ENCODE measurements at places on chromosomes 16 and 17.
A peak's percentile ranks its signal among the peaks of the same experiment; 100 is the strongest.

- DNase-seq: no peak
Measured at GRCh38 chr16:88678224-88678979, 7.9 kb downstream of the SNAI3 start.

- no peak for DNase-seq
Measured at GRCh38 chr16:86129541-86129940, 230.6 kb downstream of the IRF8 start.

- no peak for DNase-seq
Measured at GRCh38 chr16:81066681-81067080, 10.4 kb downstream of the C16orf46 start.

DNA sequence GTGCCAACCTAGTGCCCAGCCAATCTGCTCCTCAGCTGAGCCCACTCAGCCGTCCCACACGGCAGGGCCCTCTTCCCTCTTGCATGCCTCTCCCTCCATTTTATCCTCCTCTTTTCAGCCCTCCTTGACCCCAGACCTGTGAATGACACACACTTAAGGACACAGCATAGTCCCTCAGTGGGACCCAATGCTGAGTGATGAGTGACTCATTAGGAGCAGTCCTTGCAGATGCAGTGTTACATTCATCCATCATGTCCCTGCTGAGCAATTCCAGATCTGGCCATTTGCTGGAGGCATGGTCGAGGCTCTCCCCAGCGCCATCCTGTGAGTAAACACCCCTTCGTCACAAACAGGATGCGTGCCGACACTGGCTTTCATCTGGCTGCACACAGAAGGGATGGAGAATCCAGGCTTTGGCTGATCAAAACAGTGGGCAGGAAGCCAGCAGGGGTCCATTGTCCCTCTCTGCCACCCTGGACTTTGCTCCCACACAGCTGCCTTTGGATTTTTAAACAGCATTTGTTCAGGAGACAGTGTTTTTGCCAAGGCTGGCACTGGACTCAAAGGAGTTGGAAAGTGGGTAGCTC lies 122.6 kb downstream of the AXIN2 start:
- no peak for DNase-seq

DNA sequence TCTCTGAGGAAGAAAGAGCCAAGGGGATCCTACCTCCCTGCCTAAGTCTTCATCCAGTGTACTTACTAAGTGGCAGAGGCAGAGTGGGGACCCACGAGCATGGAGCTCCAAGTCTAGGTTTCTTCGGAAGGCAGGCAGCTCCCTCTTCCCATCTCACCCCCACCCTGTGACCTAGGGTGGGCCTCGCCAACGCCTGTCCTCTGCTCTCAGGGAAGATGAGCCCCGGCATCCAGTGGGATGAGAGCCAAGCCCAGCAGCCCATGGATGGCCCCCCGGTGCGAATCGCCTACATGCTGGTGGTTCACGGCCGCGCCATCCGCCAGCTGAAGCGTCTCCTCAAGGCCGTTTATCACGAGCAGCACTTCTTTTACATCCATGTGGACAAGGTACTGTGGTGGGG lies 8.3 kb downstream of the XYLT2 start:
- no peak for DNase-seq

- DNase-seq: no peak
Measured at GRCh38 chr17:82938486-82938872, 98.7 kb upstream of the ZNF750 start.

GRCh38 chr16:82425661-82426060 lies 201.1 kb upstream of the CDH13 start:
- DNase-seq: no peak

- peak; percentile 57 for DNase-seq
Measured at GRCh38 chr17:6435968-6436367, 1.0 kb upstream of the AIPL1 start.

DNA sequence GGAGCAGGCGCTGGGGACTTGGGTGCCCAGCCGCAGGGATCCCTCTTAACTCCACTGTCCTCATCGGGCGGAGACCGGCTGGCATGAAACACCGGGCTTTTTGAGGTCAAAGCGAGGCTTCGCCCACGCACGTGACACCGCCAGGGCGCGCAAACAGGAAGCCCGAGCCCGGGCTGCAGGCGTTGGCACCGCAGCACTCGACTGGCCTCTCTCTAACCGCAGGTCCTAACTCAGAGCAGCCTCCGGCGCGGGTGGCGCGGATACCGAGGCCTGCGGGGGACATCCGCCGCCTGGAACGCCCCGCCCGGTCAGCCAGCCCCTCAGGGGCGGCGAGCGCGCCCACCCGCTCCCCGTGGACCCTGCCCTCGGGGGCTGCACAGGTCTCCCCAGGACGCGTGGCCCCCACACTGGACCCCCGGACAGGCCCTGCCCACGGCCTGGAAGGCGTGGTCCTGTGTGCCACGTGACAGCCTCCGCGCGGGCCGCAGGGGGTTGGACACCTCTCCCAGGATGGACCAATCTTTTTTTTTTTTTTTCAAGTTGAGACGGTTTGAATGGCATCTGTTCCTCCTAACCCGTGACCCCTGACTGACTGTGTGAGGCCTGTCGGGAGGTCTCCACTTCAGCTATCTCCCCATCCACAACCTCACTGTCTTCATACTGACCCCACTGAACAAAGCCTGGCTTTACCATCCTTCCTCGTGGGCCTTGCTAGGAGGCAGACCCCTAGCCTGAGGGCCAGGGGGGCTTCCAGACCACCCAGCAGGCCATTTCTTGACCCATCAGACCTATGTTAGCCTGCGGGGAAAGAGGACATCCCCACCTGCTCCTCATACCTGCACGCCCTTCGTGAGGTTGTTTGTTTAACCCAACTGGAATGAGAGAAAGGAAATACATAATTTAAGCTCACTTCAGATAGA lies 8.4 kb upstream of the SLC47A2 start:
- no peak for DNase-seq

GRCh38 chr17:27384726-27385125 lies 71.5 kb upstream of the KSR1 start:
- peak; percentile 59 for DNase-seq

GRCh38 chr17:50766222-50767023 lies 895 bp downstream of the ANKRD40CL start:
- no peak for DNase-seq

GRCh38 chr17:35171834-35172233 lies 22.4 kb downstream of the SLC35G3 start:
- no peak for DNase-seq

- peak; percentile 30 for DNase-seq
Measured at GRCh38 chr17:64200080-64201032, 62.7 kb downstream of the TEX2 start.

DNA sequence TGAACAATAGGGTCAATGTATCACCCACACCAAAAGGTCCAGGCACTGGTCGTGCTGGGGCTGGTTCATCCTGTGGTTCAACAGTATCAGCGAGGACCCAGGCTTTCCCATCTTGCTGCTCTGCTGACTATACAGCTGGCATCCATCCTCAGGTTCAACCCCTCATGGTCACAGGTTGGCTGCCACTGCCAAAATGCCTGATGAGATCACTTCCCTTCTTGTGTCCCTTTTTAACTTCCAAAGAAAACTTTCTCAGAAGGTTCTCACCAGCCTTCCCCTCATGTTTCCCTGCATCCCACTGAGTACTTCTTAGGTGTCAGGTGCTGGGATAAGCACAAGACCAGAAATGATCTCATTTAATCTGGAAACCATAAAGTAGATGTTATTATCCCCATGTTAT lies 25.7 kb downstream of the CLEC16A start:
- peak; percentile 70 for DNase-seq

GRCh38 chr17:65542610-65543009 lies 18.8 kb downstream of the AXIN2 start:
- DNase-seq: no peak

DNA sequence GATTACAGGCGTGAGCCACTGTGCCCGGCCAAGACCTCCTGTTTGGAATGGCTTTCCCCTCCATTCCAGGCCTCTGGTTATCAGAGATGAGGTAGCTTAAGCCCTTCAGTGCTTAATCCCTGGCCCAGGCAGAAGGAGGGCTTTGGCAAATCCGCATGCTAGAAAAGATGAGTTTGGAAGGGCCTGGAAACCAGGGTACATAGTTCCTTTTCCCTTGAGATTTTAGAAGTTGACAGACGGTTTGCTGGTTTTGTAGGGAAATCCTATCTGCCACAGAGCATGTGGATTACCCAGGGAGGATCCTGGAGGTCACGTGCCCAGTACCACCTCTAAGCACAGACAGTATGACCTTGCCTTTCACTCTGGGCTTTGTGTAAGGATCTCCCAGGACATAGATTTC lies 114.7 kb upstream of the CACNG3 start:
- DNase-seq: no peak

- DNase-seq: peak; percentile 35
Measured at GRCh38 chr17:38510421-38511149, 82.3 kb downstream of the ARHGAP23 start.

DNA sequence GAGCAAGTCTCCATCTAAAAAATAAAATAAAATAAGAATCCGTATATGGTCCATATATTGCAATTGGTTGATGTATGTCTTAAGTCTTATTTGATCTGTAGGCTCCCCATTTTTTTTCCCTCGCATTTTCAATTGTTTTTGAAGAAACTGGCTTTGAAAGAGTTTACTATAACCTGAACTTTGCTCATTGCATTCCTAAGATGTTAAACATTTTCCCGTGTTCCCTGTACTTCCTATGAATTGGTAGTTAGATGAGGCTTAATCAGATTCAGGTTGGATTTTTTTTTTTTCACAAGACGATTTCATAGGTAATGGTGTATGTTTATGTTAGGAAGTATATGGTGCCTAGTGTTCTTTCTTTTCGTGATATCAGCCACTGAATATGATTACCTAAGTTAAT lies 3.3 kb downstream of the LRRC36 start:
- DNase-seq: no peak

- DNase-seq: no peak
Measured at GRCh38 chr17:74372426-74372825, 5.1 kb downstream of the GPR142 start.

- DNase-seq: peak; percentile 36
Measured at GRCh38 chr16:29962344-29962994, 590 bp downstream of the TMEM219 start.

DNA sequence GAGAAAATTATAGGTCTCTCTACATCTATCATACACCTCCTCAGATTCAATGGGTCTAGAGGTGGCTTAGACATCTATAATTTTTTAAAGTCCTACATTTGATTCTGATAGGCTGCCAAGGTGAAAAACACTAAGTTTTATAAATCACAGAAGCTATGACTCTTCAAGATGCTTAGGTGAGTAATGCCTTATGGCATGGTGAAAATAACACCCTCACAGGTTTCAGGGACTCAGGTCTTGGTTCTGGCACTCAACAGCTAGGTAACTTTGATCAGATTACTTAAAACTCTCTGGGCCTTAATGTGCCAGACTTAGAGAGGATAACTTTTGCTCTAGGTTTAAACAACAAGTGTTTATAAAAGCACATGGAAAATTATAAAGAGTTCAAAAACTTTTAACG lies 2.0 kb upstream of the COX10 start:
- no peak for DNase-seq

GRCh38 chr17:4658478-4659305 lies 17.2 kb upstream of the ALOX15 start:
- peak; percentile 24 for DNase-seq

GRCh38 chr17:70498631-70499030 lies 329.3 kb downstream of the KCNJ2 start:
- DNase-seq: no peak

DNA sequence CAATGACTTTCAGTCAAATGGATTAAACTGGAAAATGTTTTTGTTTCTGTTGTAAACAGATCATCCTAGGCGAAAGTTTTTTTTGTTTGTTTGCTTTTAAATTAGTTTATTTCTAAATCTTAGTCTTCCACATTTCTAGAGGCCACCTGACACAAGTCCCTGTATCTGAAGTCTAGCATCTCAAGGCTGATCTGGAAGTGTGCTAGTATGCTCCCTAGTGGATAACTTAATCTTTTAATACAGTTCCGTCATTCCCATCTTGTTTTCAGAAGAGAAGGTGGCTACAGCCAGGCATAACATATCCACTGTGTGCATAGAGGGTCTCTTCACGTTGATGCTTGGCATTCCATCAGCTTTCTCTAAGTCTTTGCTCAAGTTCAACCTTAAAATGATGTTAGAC lies 7.6 kb downstream of the IFT20 start:
- peak; percentile 24 for DNase-seq

DNA sequence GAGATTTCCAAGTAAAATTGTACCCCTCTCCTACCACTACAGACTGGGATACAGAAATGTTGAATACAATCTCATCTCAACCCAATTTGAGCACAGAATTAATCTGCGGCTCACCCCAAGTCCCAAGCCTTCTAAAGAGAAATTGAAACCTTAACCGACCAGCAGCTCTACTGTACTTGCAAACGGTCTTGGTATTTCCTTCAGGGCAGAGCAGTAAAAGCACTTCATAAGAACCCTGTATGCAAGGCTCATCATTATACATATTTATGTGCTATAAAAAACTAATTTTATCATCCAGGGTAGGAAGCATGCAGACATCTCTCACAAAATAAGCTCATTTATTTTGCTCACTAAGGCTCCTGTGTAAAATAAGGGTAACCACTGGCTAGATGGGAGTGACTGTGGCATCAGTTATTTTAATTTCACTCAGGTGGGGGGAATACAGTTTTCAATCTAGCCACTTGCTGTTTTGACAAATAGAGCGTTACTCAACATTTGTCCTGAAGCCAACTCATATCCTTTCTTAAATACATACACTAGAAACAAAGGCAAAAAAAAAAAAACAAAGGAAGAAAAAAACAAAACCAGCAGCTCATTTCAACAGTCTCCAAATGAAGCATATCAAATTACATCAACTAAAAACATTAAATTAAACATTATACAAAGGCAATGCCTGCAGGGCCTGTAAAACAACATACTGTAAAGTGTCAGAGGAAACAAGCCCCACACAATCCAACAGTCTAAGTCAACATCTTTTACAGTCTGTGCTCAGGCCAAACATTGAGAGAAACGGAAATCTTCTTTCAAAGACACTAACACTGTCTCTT lies 65.0 kb downstream of the PARN start:
- peak; percentile 32 for DNase-seq

- DNase-seq: no peak
Measured at GRCh38 chr16:85293904-85294642, 181.8 kb upstream of the CIBAR2 start.

DNA sequence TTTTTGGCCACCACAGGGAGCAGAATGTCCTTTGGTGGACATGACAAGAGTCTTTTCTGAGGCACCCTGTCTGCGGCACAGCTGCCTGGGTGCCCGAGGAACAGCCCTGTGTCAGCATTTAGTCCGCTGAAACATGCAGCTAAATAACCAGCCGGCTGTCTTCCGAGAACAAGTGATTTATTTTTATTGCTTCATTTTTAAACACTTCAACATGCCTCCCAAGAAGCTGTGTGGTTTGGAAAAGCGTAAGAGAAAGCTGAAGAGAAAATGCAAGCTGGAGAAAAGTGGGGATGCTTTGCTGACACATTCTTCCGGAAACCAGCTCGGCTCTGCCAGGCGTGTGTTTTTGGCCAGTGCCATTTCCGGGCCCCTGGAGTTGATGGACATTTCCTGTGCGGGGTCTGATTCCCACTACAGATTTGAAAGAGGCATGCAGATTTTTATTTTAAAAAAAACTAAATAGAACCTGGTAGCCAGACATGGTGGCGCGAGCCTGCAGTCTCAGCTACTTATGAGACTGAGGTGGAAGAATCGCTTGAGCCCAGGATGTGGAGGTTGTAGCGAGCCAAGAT lies 94.7 kb downstream of the SEC14L1 start:
- peak; percentile 90 for DNase-seq

- no peak for DNase-seq
Measured at GRCh38 chr16:4319454-4320421, 3.9 kb downstream of the GLIS2 start.

GRCh38 chr16:49590166-49590871 lies 216.7 kb downstream of the C16orf78 start:
- DNase-seq: no peak

Data from astrocyte of the spinal cord (primary cell).